ENCODE measurements at places on chromosomes 1 and 21. TPM values are rescaled to one million over a fixed set of nuclear protein-coding genes. Genes with fewer than 3 reads are reported as not detected.

CELA2A gene
- total RNA-seq, result not detected

CA6 gene
- total RNA-seq, result not detected

NLRP3 gene
- 0.22 TPM for total RNA-seq

FMO3 gene
- not detected for total RNA-seq

CYP4X1 gene
- total RNA-seq, result 0.62 TPM

PALMD gene
- total RNA-seq, result 0.32 TPM

TXNIP gene
- 129 TPM for total RNA-seq

SPRR2A gene
- total RNA-seq, result not detected

Measured in mesothelial cell of epicardium (in vitro differentiated cells).